Caco-2 (cell line): ENCODE measurements at places on chromosomes 1 and 21. TPM values are rescaled to one million over a fixed set of nuclear protein-coding genes. Genes with fewer than 3 reads are reported as not detected.

UMODL1 gene
- 0.20 and 0.21 TPM in 2 replicates for total RNA-seq

GNPAT gene
- total RNA-seq: 64.4 and 72.8 TPM in 2 replicates

PGBD5 gene
- 2.4 and 3.7 TPM in 2 replicates for total RNA-seq

SAMSN1 gene
- not detected in 2 replicates for total RNA-seq

COL6A1 gene
- 31.9 and 33.4 TPM in 2 replicates for total RNA-seq

SLC16A4 gene
- 7.6 and 9.3 TPM in 2 replicates for total RNA-seq

CLEC20A gene
- total RNA-seq: not detected in 2 replicates

NPHS2 gene
- total RNA-seq: not detected in 2 replicates

CCDC185 gene
- not detected in 2 replicates for total RNA-seq

NDUFV3 gene
- total RNA-seq: 32.5 and 33.8 TPM in 2 replicates

SLC6A17 gene
- total RNA-seq: not detected in 2 replicates

CHML gene
- total RNA-seq: 27.0 and 29.2 TPM in 2 replicates

GLIS1 gene
- not detected in 2 replicates for total RNA-seq

OR2T33 gene
- total RNA-seq: not detected in 2 replicates
